ENCODE measurements at places on chromosomes 16 and 17.

GRCh38 chr17:58503866-58504265, 10.6 kb downstream of the MTMR4 start:
- no peak for DNase-seq

DNA sequence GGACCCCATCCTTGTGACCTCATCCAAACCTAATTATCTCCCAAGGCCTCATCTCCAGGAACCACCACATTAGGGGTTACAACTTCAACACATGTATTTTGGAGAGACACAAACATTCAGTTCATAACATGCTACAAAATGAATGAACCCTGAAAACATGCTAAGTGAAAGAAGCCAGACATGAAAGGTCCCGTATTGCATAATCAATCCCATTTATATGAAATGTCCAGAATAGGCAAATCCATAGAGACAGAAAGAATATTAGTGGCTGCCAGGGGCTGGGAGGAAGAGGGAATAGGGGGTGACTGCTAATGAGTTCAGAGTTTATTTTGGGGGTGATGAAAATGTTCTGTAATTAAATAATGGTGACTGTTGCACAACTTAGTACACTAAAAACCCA, 3.7 kb upstream of the IL34 start:
- no peak for DNase-seq

- DNase-seq, result no peak
These were observed 17.2 kb upstream of the N4BP1 start for GRCh38 chr16:48627148-48627547.

DNA sequence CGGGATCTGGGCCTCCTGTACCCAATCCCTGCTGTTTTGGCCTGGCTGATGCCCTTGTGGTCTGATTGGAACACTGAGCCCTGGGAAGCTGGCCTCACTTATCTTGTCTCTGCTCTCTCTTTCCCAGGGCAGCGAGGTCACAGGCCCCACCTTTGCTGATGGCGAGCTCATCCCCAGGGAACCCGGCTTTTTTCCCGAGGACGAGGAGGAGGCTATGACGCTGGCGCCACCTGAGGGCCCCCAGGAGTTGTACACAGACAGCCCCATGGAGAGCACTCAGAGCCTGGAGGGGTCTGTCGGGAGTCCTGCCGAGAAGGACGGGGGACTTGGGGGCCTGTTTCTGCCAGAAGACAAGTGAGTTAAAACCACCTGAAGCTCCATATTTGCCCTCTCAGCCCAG, 126.0 kb downstream of the RAB11FIP4 start:
- peak; percentile 58 for DNase-seq

DNA sequence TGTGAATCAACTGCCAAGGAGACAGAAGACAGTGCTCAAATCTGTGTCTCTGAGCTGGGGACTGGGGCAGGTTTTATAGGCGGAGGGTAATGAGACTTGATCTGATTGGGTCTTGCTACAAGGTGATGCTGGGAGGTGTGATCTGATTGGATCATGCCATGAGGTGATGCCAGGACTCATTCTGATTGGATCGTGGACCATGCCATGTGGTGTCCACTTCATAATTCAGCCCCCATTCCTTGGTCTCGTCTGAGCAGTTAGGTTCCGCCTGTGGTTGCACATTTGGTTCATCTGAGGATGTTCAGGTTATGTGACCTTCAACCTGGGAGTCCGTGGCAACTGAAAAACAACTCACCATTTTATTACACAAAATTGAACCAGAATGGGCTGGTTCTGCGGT, 41.0 kb downstream of the OTOA start:
- DNase-seq, result no peak

Data from iPS-NIHi11 (cell line).